ENCODE measurements at places on chromosomes 7 and 10.
A peak's percentile ranks its signal among the peaks of the same experiment; 100 is the strongest.

- no peak for DNase-seq
Observed at GRCh38 chr7:79241288-79242060, 212.0 kb downstream of the MAGI2 start.

GRCh38 chr10:116113721-116114501, 159.1 kb downstream of the GFRA1 start:
- DNase-seq, result no peak

- DNase-seq, result no peak
Observed at GRCh38 chr10:18607503-18608378, 43.6 kb downstream of the NSUN6 start.

- no peak for DNase-seq
Observed at GRCh38 chr10:76436981-76437380, 1005.6 kb downstream of the LRMDA start.

- no peak for DNase-seq
Observed at GRCh38 chr7:156474241-156474743, 166.3 kb upstream of the RNF32 start.

- DNase-seq, result no peak
Observed at GRCh38 chr10:103111918-103112877, 80.9 kb downstream of the NT5C2 start.

DNA sequence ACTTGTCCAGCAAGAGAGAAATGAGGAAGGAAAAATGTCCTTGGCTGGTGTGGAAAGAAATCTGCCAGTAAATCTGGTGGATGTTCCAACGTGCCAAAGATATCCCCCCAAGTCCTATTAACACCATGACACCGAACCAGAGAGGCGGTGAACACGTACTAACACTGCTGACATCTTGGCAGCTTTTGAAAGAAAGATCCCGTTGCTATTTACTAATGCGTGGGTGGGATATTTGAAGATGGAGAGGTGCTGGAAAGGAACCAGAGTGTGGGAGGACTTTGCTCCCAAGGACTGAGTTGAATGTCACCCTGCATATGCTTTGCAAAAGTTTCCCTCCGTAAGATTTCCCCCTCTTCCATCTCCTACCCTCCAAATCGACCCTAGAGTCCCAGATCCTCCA, 7.9 kb downstream of the CCDC3 start:
- no peak for DNase-seq

- DNase-seq, result no peak
Observed at GRCh38 chr10:77899080-77899477, 27.5 kb downstream of the DLG5 start.

- DNase-seq, result no peak
Observed at GRCh38 chr10:87753995-87754866, 63.8 kb downstream of the ATAD1 start.

- DNase-seq, result no peak
Observed at GRCh38 chr7:137891016-137891655, 44.4 kb upstream of the DGKI start.

DNA sequence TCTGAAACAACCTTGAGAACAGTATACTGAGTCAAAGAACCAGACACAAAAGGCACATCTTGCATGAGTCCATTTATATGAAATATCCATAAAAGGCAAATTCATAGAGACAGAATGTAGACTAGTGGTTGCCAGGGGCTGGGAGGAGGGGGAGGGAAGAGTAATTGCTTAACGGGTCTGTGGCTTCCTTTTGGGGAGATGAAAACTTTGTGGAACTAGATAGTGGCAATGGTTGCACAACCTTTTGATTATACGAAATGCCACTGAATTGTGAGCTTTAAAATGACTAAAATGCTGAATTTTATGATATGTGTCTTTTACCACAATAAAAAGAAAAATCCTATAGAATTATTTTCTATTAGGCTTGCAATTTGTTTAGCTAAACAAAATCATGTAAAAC, 16.8 kb downstream of the ADRB1 start:
- DNase-seq, result no peak

GRCh38 chr7:117001283-117001682, 48.0 kb downstream of the ST7 start:
- DNase-seq, result no peak

DNA sequence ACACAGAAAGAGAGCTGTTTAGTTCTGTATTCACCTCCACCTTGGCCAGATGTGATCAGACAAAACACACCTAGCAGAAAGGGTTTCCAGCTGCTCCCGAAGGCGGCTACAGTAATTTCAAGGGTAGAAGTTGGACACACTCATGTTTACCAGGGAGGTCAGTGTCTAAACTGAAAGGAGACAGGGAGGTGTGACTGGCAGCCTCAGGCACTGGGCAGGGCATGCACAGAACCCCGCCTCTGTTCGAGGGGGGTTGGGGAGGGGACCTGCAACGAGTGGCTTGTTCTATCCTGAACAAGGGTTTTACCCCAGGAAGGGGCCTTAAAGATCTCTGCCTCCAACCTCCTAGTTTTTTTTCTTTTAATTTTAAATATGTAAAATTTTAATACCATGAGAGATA, 49.6 kb downstream of the BPGM start:
- no peak for DNase-seq

DNA sequence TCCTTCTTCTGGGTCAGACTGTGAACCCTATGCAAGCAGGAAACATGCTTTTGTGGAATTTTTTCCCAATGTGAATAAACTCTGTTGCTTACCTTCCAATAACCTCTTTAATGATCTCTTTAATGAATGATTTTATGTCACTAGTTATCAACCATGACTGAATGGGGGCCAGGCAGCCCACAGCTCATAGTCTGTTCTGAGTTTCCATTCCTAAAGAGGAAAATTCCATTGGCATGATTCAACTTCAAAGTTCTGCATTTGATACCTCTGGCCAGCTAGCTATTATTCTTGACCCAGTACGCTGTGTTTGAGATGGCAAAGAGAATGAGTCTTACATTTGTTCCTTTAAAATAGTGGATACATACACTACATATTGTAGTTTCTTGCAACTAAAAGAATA, 867.8 kb upstream of the CELF2 start:
- DNase-seq, result no peak

DNA sequence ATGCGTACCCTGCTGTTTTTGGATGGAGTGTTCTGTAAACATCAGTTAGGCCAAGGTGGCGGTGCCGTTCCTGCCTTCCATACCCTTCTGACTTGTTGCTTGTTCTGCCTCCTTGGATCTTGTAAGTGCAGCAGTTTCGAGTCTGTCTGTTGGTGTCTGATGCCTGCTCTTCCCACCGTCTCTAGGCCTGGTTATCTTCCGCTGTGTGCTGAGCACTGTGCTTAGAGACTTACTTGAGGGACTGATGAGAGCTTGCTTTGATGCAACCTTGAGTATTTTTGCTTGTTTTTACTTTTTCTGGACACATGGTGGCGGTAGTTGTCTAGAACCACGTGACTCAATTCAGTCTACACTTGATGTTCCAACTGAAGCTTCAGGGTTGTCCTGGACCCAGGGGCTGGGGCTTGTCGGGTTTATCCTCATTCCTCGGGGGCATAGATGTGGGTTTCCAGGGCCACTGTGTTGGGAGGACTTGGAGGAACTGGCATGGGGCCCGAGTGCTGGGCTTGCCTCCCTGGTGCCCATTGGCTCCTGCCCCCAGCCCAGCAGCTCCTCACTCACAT, 14.4 kb upstream of the SPRN start:
- DNase-seq, result peak; percentile 41

DNA sequence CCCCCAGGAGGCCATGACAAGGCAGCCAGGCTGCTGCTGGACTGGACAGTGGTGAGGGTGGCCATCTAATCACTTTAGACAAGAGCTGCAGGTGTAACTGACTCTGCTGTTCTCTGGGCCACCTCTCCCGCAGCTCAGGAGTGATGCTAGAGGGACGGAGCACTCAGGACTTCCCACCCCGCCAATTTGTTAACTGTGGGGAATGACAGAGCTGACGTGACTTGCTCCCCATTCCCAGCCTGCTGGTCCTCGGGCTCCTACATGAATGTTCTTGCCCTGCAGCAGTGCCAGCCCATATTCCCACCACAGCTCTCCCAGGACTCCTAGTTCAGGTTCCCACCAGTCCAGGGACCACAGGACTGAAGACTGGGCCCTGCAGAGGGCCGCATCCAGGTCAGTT, 16.7 kb upstream of the NPFFR1 start:
- DNase-seq, result no peak

- DNase-seq, result no peak
Observed at GRCh38 chr10:16001581-16001980, 141.3 kb upstream of the MINDY3 start.

DNA sequence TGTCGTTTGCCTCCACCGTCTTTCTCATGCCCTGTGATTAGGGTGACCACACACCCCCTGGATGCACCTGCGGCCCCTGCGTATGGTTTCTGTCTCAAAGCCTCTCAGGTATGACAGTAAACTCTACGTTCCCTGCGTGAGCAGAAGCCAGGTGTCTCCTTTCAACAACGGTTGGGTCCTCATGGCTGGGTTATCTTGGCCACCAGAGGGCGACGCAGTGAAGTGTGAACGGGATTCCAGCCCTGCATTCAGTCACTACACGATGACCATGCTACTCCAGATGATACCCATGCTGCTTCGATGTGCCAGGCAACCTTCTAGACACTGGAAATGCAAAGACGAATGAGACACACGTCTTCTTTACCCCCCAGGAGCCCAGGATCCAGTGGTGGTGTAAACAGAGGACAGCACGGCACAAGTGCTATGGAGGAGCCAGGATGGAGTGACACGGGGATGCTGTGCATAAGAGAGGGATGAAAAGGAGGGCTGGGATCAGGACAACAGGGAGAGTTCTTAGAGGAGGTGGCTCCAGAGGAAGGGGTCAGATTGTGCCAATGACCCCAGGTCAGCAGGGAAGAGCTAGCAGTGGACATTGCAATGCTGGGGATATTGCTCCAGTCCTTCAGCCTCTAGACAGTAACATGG, 228.1 kb upstream of the PFKP start:
- DNase-seq, result peak; percentile 20

DNA sequence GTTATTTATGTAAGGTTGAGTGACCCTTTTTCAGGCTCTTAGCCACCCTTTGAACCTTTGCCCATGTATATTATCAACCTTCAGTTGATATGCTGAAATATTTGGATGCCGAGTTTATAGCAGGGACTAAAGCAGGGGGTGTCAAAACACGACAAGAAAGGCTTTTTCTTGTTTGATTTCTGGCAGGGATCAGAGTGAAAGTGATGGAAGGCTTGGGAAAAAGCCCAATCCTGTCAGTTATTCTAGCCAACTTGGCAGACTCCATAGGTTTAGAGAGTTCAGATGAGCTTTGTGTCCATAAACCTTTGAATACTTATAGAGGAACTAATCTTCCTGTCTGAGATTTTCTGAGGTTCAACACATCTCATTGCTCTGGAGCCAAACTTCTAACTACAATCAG, 47.5 kb downstream of the INHBA start:
- DNase-seq, result no peak

DNA sequence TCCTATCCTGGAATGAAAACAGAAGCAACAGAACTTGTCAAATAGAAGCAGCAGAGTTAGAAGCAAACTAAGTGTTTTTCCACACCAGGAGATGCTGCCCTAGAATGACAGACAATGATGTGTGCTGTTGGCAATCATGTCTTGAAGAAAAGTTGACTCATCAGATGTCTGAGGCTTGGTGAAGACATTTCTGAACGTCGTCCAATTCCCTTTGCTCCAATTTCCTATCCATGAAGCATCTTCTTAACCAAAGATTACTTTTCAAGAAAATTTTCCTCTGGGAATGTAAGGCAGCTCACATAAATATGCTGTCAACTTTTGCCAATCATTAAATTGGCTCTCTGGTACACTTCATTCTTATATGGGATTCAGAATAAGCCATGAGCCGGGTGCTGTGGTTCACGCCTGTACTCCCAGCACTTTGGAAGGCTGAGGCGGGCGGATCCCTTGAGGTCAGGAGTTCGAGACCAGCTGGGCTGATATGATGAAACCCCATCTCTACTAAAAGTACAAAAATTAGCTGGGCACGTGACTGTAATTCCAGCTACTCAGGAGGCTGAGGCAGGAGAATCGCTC, 34.6 kb downstream of the MALSU1 start:
- DNase-seq, result no peak

GRCh38 chr7:26022982-26023381, 129.0 kb upstream of the NFE2L3 start:
- no peak for DNase-seq

GRCh38 chr10:89952325-89952724, 250.9 kb downstream of the KIF20B start:
- DNase-seq, result no peak

DNA sequence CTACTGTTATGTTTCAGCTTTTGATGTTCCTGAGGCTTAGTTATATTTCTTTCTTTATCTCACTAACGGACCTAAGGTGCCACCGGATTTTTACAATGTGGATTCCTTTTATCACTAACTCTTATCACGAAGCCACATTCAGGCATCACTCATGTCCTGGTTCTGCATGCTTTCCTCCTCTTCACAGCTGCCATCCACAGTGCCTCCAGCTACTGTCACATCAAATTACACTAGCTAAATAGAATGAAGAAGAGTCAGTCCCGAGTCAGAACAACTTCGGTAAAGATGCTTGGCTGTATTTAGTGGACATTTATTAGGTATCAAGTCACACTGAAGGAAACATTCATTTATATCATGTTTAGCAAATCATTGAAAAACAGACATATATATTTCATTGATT, 153.2 kb downstream of the NEBL start:
- no peak for DNase-seq

GRCh38 chr10:113506476-113506875, 46.4 kb upstream of the HABP2 start:
- no peak for DNase-seq

GRCh38 chr10:47384148-47384921, at the start of gene ZNF488:
TSS of gene ZNF488 (minus strand) at chr10:47384293. CDS start at chr10:47368829, 15,464 bp downstream.
- peak; percentile 71 for DNase-seq

GRCh38 chr10:67492317-67493019, 203.5 kb downstream of the CTNNA3 start:
- DNase-seq, result no peak

GRCh38 chr10:48462482-48463020, 142.3 kb downstream of the ARHGAP22 start:
- DNase-seq, result no peak

DNA sequence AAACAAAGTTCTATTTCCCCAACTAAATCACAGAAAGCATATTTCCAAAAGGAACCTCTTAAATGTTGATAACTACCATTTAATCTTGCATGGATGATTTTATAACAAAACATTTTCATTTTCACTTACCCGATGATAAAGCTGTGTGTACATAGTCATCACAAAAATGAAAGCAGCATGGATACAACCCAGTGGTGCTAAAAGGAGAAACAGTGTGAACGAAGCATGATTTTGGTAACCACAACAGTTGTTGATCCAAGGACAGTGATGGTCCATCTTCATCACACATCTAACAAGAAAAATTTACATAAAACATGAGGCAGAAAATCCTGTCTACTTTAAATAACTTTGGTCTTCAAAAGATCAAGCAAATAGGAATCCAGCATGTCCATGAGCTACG, 4.7 kb downstream of the ZDHHC6 start:
- DNase-seq, result no peak

DNA sequence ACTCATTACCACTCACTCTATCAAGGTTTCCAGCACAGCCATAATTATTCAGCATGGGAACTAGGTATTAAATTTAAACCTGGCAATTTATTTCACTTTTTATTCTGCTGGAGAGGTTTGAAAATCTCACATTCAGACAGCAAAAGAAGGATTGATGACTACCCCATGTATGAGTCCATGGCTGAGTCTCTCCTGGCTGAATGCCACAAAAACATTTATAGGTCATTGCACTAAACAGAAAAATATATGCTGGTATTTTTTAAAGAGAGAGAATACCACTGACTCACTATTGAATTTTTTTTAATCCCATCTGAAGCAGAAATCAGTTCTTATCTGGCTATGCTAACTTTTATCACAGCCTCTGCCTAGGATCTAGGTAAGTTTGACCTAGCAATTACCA, 336.3 kb downstream of the PPP1R3A start:
- no peak for DNase-seq

GRCh38 chr10:116590590-116591444, at the start of gene PNLIPRP1:
TSS of gene PNLIPRP1 (plus strand) at chr10:116590959. CDS start at chr10:116591130, 171 bp downstream.
- no peak for DNase-seq
